ENCODE measurements at places on chromosomes 3 and 15. TPM values are rescaled to one million over a fixed set of nuclear protein-coding genes. Genes with fewer than 3 reads are reported as not detected.

ACY1 gene
- 72.8 TPM for total RNA-seq

DNA sequence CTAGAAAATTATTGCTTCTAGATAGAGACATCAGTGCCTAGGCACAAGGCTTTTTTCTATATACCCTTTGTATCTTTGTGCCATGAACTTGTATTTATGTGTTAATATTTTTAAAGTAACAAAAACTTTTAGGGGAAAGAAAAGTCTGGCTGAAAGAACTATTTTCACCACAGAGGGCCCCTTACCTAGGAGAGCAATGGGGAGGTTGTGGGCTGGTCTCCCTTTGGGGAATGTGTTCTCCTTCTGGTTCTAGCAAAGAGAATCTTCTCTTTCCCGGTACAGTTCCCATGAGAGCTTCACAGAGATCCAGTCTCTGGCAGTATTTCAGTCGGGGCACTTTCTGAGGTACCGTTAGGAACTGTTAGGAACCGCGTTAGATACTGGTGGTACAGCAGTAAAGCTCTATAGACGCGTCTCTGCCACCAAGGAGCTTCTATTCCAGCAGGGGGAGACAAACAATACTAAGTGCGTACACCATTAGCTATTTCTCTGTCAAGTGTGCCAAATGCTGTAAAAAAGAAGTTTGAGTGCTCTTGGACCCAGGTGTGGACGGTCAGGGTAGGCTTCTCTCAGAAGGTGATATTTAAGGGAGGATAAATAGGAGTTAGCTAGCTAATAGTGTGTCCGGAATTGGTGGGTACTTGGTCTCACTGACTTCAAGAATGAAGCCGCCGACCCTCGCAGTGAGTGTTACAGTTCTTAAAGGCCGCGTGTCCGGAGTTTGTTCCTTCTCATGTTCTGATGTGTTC lies 4.6 kb upstream of the EPB42 start:
- DNase-seq, result no peak

TMEM43 gene
- 76.5 TPM for total RNA-seq

GRCh38 chr3:4837374-4837930 lies 141.8 kb upstream of the BHLHE40 start:
- no peak for DNase-seq

POC1A gene
- total RNA-seq, result 3.6 TPM

- no peak for DNase-seq
These were observed 7.0 kb downstream of the TTC21A start for GRCh38 chr3:39114456-39114855.

SLC6A20 gene
- not detected for total RNA-seq

ZNF80 gene
- not detected for total RNA-seq

DNA sequence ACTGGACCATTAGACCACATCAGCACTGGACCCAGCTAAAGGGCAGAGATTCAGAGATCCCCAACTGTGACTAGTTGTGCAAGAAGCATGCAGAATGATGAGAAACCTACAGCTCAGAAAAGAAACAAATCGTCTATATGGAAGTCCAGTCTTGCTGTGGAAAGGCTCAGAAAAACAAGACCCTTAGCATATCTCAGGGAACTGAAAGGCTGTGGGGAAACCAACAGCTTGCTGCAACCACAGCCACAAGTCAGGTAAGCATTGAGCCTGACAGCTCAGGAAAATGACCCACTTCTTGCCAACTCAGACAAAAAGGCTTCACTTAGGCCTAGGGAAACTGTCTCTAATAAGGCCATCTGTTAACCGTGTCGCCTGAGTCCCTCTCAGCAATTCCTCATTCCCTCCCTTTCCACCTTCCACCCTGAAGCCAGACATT lies 145.6 kb downstream of the LSAMP start:
- DNase-seq, result no peak

DNA sequence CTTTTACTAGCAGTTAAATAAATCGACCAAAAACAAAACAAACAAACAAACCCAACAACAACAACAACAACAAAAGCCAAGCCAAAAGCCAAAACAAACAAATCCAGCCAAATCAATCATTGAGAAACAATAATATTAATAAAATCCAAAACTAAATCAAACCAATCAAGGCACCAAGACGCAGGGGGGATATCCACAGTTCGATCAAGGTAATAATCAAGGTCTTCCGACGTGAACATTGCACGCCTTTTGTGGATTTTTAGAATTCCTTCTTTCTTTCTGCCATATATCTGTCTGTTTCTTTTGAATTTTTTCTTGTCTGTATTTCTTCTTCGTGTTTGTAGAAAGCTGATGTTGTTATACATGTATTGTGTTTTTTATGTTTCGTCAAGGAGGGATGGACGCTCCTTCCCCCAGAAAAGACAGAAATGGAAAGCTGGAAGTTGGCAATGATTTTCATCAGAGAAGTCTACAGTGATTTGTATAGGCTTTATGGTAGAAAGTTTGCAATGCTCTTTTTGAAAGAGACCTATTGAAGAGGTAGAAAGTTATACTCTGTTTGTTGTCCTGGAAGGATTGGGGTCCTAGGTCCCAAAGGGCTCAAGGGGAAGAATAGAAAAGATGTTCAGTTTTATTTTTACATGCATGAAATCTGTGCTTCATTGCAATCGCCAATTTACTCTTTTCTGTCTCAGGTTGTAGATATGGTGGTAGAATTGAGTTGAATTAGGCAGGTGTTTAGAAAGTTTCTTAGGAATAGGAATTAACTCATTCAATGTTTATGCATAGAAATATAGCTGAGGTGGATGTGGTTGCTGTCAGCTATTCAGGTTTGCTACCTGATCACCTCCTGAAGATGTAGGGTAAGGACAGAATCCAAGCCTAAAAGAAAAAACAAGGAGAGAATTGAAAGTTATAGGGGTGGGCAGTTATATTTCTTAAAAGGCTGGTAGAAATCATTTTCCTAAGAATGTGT lies 1.2 kb downstream of the ARPP21 start:
- DNase-seq, result no peak

DNA sequence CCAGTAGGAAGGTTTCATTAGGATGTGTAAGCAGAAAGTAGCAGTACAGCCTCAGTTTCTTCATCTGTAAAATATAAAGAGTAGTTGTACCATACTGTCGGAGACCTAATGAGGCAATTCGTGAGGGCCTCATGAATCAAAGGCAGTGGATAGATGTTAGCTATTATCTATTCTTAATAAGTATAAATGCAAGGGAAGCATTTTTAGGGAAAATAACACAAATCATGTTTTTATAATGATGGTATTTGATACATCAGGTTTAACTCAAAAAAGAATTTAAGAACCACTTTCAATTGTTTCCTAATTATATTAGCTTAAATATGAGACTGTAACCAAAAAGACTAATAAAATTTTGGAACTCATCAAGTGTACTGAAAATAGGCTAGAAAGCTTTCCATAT lies 309.1 kb downstream of the ZBTB20 start:
- DNase-seq, result no peak

DNA sequence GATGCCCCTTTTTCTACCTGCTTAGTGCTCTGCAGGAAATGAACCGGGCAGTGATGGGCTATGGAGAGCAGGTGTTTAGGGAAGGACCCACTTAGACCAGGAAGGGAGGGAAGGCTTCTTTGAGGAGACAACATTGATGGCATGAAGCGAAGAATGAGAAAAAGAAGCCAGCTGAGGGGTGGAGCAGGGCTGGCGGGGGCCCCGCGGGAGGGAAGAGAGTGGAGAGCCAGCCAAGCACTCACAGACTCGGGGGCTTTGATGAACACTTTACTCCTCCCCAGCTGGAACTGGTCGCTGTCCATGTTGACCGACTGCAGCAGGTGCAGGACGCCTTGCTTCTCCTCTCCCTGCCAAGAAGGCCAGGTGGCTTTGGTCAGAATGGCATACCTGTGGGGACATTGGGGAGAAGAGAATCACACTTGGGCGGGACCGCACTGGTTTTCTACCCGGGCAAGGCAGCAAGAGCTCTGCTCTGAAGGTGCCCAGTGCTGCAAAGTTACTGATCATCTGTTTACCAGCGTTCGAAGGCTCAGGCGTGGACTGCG lies 28.4 kb upstream of the LDHAL6B start:
- DNase-seq, result no peak

GRCh38 chr3:194029846-194030245 lies 106.1 kb upstream of the HES1 start:
- DNase-seq, result no peak

SGO1 gene
- 0.78 TPM for total RNA-seq

- DNase-seq, result no peak
These were observed 53.6 kb downstream of the PAK2 start for GRCh38 chr3:196793246-196793645.

DNA sequence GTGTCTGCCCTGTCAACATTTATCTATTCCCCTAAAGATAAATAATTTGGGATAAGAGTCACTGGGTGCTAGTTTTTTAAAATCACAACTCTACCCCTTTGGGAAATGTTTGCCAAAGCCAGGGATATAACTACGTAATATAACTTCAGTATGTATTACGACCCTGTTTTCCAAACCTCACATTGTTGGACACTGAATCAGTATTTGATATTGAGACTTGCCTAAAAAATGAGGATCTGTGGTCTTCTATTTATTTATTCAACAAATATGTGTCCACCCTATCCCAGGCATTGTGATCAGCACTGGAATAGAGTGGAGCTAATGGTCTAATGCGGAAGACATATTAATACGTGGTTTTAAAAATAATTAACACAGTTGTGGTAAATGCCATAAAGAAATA lies 4.5 kb upstream of the MGA start:
- DNase-seq, result no peak

- no peak for DNase-seq
These were observed 7.9 kb downstream of the AEN start for GRCh38 chr15:88629071-88629470.

DNA sequence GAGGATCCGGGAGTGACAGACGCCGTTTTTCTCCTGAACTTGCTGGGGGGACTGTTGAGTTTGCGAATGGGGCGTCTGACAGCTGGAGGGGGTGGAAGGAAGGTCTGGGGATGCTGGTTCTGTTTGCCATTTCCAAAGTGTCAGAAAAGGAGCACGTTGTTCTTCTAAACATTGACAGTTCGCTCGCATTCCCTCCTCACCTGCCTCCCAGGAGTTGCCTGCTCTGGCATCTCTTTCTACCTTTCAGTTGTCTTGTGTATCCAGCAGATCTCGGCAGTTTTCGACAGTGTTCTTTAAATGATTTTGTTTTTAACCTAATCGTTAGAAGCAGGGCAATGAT lies 829 bp downstream of the SELENOT start:
- no peak for DNase-seq

WDR93 gene
- total RNA-seq, result 0.68 TPM

LRRC3B gene
- 0.62 TPM for total RNA-seq

GRCh38 chr15:44194323-44195150 lies 534 bp downstream of the FRMD5 start:
- peak; percentile 44 for DNase-seq

ITGA11 gene
- 22.8 TPM for total RNA-seq

SPATA12 gene
- total RNA-seq, result not detected

FBXL22 gene
- 13.3 TPM for total RNA-seq

DNA sequence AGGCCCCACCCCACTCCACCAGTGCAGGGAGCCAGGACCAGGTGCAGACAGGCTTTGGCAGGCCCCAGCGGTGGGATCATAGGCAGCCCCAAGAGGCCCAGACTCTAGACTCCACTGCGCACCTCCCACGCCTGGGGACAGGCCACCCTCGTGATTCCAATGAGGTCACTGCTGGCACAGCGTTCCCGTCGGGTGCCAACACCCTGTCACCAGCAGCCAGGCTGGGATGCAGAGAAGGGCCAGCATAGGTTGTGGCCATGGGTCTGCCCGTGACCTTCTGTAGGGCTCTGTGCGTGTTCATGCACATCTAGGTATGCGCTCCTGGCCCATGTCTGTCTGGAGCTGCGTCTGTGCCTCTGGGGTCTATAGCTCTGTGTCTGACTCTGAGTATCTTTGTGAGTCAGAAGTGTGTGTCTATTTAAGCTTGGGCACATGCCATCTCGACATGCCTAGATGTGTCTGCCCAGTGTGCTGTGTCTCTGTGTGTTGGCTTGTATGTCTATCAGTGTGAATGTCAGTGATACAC lies 13.0 kb downstream of the VIPR1 start:
- DNase-seq, result peak; percentile 70
